ENCODE measurements at places on chromosomes 4 and X.

GRCh38 chrX:97065973-97066372 is 182.3 kb downstream of the RPA4 start:
- DNase-seq: no peak

GRCh38 chr4:16075061-16075460 is 8.8 kb downstream of the PROM1 start:
- no peak for DNase-seq

DNA sequence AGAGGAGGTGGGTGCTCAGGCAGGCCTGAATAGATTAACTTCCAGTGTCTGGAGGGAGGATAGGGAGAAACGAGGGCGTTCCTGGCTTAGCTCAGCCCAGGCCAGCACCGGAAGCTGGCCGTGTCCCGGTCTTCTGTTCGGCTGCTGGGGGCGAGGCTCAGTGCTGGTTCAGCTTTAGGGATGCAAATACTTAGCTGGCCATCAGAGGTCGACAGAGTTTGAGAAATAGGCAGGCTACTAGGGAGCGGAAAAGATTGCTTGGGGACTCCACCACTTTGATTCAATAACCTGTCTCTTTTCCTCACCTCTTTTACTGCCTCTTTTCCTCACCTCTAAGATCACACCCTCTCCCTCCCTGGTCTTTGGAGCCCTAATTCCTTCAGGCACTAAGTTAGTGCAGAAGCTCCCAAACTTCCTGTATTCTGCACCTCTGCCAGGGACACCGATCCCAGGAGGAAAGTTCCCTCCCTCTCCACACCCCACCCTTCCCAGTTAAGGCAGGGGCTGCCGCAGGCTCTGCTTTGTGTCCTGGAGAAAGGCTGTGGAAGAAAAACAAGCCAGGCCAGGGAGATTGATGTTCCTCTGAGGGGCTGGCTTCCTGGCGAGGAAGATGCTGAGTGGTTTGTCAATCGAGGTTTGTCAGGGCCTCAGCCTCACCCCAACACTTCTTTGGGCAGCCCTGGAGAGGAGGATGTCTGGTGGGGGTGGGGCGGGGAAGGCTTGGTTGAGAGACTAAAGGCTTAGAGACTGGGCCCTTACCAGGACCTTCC is 6.0 kb upstream of the EFNB1 start:
- DNase-seq: no peak

DNA sequence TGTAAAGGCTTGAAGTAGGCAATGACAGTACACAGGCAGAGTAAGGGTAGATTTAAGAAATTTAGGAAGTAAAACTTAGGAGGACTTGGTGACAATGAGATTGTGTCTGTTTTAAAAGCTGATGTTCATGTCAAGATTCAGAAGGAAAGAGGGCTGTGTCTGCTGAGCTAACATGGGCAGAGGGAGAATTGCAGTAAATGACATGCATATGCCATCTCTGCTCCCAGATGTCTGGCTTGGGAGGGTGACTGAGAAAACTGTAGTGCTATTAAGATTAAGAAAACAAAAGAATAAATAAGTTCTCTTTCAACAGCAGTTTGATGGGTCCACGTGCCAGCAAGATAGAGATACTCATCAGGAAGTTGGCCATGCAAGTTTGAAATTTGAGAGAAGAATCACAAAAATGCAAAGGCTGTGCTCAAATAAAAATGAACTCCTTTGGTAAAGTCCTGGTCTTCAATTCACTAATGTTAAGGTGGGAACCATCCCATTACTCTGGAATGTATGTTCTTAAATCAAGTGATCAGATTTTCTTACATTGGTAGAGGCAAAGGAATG is 7.2 kb downstream of the NFXL1 start:
- DNase-seq: no peak

DNA sequence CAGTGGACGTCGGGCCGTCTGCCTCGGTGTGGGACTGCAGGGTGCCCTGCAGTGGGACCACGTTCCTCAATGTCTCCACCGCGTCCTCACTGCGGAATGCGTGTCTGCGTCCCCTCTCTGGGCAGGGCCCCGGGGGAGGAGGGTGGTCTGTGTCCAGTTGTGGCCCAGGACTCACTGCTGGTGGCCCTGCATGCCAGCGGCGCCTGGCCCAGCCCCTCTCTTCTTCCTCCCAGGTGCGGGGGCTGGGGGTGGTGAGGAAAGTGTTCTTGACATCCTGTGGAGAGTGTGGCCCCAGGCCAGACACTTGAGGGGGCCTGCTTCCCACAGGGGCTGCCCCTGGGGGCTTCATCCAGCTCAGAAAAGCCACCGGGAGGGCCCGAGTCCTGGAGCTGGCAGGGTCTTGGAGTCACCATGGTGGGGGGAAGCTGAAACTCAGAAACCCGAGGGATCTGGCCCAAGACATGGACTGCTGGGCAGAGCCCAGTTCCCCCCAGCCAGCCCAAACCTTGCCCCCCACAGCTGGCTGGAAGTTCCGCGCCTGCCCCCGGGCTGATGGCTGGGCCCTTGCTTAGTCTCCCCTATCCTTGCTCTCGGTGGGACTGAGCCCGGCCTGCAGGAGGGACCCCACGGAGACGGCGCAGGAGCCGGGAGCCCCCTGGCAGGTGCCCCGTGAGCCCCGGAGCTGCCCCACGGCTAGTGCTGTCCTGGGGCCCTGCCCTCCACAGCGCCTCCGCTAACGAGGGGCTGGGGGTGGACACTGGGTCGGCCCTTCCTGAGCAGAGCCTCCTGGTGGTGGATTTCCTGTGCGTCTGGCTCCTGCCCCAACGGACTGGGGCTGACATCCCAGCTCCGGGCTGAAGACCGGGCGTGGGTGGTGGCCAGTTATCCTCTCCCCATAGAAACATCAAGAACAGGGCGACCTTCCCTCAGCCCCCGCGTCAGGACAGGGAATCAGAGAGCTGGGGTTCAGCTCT is 2.9 kb downstream of the DOK7 start:
- no peak for DNase-seq

GRCh38 chrX:100721328-100721727 is 10.6 kb downstream of the SYTL4 start:
- no peak for DNase-seq

- DNase-seq: no peak
Measured at GRCh38 chr4:139559687-139560086, 3.7 kb upstream of the SETD7 start.

GRCh38 chr4:26647523-26648224 is 63.8 kb downstream of the TBC1D19 start:
- no peak for DNase-seq

GRCh38 chr4:39758176-39758575 is 60.2 kb downstream of the UBE2K start:
- no peak for DNase-seq

GRCh38 chr4:3765271-3766035 is 732 bp upstream of the ADRA2C start:
- no peak for DNase-seq

GRCh38 chr4:72846280-72847111 is 223.0 kb downstream of the COX18 start:
- no peak for DNase-seq

DNA sequence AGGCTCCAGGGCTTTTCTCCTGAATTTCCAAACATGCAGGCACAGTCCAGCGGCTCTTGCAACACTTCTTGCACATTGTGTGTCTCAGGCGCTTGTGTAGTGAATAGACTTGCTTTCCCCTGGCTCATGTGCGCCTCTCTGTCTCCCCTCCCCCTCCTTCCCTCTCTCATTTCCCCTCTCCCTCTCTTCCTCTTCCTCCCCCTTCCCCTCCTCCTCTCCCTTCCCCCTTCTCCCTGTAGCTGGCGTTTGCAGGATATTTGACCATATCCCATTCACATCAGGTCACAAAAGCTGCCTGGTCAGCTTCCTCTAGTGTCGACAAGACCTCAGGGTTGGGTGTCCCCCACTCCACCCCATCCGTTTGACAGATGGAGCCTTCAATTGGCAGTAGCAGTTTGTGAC is 2.4 kb downstream of the CHST7 start:
- no peak for DNase-seq

GRCh38 chrX:107825698-107826237 is at the start of gene MID2:
Gene MID2, plus strand, starts transcription at chrX:107825866. Its CDS starts 561 bp downstream, at chrX:107826427.
- DNase-seq: no peak

DNA sequence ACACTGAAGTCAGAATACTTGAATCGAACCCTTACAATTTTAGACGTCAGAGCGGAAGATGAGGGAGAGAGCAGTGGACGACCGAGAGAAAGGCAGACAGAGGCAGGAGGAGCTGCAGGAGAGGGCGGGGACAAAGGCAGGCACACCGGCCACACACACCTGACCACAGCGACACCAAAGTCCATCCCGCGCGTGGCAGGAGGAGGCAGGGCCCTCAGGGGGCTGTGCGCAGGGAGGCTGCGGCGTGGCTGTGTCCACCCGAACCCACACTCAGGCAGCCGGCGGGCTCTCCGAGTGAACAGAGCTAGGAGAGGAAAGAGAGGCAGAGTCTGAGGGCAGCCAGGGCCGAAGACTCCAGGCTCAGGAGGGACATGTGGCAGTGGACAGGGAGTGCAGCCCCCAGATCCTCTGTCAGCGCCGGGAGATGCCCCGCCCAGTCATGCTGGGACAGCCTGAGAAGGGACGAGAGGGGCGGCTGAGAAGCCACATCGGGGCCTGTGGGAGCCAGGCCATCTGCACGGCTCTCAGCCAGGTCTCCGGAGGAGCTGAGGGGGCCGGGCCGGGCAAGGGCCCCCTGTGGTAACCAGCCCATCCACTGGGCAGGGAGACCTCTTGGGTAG is 20.1 kb downstream of the GAK start:
- no peak for DNase-seq

DNA sequence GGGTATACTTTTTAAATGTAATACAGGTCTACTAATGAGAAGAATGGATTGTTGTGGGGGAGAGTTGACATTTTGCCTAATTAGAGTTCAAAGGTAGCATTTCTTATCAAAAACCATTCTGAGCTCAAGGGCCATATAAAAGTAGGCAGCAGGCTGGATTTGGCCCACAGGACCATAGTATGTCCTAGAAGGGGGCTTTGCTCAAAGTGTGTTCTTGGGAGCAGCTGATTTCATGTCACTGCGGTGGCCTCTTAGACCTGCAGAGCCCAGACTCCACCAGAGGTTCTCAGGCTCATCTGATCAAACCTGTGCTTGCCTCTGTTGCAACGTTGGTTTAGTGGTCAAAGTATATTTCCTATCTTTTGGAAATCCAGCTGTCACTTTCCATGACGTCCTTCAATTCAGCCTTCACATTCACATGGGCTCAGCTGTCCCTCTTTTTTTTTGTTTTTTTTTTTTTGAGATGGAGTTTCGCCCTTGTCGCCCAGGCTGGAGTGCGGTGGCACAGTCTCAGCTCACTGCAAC is 34.6 kb upstream of the TENM3 start:
- DNase-seq: no peak

DNA sequence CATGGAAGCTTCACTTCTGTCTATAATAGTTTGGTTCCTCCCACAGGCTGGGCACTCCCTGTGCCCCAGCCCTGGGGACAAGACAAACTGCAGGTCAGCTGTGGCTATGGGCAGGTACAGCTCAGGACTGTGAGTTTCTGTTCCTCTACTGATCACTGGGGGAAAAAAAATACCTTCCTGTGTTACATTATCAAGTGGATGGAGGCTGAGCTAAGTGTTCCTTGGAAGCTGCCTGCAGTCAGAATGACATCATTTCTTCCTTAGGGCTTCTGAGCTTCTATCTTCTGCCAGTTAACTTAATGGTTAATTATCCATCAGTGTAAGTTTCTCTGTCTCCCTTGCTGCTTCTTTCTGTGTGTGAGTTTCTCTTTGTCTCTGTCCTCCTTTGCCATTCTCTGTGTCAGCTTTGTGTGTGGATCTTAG is 4.6 kb downstream of the RAB33A start:
- no peak for DNase-seq

- DNase-seq: no peak
Measured at GRCh38 chr4:141763374-141763773, 127.0 kb downstream of the IL15 start.

DNA sequence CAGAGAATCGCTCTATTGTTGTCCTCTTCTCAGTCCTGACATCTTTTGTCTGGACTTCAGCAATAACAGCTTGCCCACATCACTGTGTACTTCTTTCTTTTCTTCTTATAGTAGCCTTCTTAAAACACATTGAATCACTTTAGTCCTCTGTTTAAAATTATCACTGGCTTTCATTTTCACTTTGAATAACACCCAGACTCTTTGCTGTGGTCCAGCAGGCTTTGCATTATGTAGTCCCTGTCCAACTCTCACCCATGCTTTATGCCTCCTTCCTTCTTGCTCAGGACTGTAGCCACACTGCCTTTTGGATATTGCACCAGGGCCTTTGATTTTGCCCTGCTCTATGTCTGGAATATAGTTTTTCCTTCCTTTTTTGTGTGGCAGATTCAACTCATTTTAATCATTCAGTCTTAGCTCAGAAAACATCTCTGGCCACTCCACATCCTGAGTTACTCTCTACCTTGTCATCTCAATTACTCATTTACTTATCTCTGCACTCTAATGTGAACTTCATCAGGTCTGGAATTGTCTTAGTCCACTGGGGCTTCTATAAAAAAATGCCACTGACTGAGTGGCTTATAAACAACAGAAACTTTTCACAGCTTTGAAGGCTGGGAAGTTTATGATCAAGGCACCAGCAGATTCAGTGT is 168.2 kb downstream of the C4orf33 start:
- no peak for DNase-seq

GRCh38 chrX:40885989-40886388 is 150.6 kb upstream of the MED14 start:
- no peak for DNase-seq

DNA sequence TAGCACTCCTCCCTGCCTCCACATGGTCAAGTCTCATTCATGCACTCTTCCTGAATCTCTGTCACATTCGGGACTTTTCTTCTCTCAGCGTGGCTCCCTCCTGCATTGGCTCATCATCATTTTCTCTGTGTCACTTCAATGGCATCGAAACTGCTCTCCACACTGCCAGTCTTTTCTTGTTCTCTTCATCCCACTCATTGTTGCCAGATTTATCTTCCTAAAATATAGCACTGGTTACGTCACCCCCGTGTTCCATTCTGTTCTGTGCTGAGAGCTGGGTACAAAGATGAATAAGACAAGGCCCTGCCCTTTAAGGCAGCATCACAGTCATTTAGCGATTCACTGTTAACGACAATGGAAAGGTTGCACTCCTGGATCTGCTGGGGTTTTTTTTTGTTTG is 174.4 kb upstream of the TBC1D9 start:
- DNase-seq: no peak

DNA sequence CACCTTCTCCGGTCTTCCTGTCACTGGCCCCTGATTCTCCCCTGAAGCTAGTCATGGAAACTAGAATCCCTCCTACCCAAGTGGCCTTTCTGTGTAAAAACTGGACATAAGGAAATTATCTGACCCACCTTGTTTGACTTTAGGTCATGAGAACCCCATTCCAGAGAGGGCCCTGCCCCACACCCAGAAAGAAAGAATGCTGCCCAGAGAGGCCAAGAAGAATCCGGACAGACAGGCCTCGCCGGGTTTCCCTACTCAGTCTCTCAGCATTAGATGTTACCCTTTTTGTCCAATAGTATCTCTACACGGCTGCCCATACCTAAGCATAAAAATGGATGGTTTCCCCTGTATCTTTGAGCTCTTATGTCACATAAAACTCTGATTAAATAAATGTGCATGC is 83.3 kb upstream of the HELT start:
- no peak for DNase-seq
